ENCODE measurements at places on chromosomes 12 and 14.

- DNase-seq = no peak
Measured at GRCh38 chr14:75340921-75341320, 62.3 kb downstream of the FOS start.

DNA sequence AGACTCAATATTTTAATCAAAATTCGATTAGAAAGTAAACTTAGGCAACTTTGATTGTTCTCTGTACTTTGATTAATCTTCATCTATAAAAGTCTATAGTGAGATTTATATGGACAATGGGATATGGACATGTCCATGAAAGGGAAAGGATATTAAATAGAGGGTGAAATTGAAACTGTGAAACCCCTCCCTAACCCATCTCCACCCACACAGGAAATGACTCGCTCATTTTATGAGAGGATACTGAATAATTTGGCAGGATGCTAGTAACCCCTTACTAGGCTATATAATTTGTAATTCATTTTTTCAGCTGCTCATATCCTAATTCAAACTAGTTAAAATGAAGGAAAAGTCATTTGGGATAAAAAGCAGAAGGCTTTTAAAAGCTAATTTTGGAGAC is 328.0 kb upstream of the ATP2B1 start:
- no peak for DNase-seq

DNA sequence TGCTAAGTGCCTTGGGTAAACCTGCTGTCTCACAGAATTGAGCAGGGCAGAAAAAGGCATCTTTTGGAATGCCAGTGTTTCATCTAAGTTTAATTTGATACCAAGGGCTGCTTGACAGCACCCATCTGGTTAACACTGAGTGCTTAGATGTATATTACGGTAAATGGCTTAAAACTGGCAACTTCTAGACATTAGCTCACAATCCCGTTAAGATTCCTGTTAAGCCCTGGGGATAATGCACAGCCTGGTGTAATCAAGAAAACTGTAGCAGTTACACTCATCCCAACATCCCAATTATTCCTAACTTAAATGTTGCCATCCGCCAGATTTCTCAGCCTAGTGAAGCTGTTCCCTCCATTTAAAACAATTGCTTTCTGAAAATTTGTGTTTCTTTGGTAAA is 29.9 kb downstream of the PPFIBP1 start:
- DNase-seq = no peak

GRCh38 chr12:48419116-48419935 is 53.0 kb upstream of the ANP32D start:
- no peak for DNase-seq

DNA sequence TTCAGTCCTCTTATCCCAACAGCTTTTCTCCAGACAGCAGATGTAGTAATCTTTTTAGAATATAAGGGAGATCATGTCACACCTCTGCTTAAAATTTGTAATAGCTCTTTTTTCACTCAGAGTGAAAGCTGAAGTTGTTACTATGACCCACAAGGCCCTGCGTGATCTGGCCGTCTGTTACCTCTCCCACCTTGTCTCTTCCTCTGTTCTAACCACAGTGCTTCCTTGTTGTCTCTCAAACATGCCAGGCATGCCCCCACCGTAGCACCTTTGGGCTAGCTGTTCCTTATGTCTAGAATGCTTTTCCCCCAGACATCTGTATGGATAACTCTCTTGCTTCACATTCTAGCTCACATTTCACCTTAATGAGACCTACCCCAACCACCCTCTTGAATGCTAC is 6.5 kb downstream of the NECAP1 start:
- no peak for DNase-seq

GRCh38 chr12:2510045-2510444 is 284.7 kb upstream of the FKBP4 start:
- no peak for DNase-seq

- DNase-seq = no peak
Measured at GRCh38 chr12:131415781-131416180, 295.1 kb upstream of the SFSWAP start.

DNA sequence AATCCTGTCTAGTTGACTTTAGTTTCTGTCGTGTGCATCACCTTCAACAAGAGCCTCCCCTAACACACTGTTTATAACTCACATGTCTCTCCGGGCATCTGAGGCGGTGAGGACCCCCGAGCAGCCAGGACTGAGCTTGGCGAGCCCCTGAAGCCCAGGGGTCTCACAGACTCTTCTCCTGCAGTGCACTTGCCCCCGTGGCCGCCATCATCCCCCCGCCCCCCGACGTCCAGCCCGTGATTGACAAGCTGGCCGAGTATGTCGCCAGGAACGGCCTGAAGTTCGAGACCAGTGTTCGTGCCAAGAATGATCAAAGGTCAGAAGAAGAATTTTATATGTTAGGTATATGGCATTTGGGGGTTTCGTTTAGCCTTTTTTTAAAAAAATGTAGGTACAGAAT is 43.3 kb downstream of the SFSWAP start:
- no peak for DNase-seq

DNA sequence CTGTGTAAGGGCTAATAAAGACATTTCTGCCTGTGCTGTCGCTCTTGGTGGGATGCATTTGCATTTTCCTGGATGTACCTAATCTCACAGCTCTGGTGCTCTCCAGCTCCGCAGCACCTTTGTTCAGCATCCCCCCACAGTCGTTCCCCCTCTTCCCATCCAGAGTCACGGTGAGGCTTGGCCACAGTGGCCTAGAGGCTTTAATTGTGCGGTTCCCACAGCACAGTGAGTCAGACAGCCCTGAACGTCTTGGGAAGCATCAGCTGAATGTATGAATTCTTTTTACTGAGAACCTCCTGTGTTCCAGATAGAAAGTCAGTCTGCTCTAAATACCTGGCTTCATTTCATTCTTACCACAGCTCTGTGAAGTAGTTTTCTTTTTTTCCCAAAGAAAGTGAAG is 28.7 kb downstream of the MLXIP start:
- DNase-seq = no peak

- DNase-seq = no peak
Measured at GRCh38 chr12:21769307-21769706, 5.2 kb downstream of the KCNJ8 start.

GRCh38 chr14:86346818-86347384 is 817.0 kb downstream of the FLRT2 start:
- no peak for DNase-seq

- peak; percentile 16 for DNase-seq
Measured at GRCh38 chr12:70049596-70050360, 193.5 kb upstream of the CNOT2 start.

GRCh38 chr12:6570264-6570887 is 2.3 kb upstream of the NOP2 start:
- no peak for DNase-seq

- DNase-seq = no peak
Measured at GRCh38 chr14:22471545-22472121, 117.4 kb downstream of the DAD1 start.

- DNase-seq = peak; percentile 42
Measured at GRCh38 chr14:67269298-67270060, 28.2 kb downstream of the PALS1 start.

DNA sequence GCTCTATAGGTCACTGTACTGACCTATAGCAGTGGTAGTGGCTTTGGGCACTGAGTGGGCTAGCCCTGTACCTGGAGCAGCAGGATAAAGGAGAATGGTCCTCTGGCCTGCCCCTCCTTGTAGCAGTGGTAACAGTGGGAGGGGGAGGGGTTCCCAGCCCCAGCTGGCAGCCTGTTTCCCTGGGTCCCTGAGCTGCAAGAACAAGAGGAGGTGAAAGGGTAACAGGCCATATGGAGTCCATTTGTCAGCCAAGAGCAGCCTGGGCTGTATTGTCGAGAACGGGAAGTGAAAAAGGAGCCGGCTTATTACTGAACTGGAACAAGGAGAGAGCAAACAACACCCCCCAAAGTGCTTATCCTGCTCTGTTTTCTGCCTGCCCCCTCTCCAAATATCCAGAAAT is 73.8 kb upstream of the SRSF5 start:
- DNase-seq = no peak

DNA sequence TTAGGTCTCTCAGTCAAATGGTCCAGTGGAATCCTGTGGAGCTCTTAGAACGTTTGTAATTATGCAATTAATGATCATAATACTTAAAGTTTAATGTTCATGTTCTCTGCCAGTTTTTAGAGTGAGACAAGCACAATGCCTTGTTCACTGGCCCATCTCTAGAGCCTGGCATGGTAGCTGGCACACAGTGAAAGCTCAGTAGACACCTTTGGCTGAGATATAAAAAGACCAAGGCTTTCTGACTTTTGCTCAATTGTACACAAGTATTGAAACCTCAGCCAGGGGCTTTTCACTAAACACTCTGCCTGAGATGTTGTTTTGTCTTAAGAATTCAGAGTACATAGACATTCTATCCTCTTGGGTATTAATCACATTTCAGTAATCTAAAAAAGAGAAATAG is 241.8 kb upstream of the ATP2B1 start:
- no peak for DNase-seq

GRCh38 chr12:125683748-125684381 is 618.6 kb downstream of the AACS start:
- DNase-seq = no peak

GRCh38 chr14:105093431-105094192 is 28.4 kb upstream of the GPR132 start:
- peak; percentile 35 for DNase-seq

GRCh38 chr12:1978078-1978862 is 26.0 kb downstream of the DCP1B start:
- no peak for DNase-seq

DNA sequence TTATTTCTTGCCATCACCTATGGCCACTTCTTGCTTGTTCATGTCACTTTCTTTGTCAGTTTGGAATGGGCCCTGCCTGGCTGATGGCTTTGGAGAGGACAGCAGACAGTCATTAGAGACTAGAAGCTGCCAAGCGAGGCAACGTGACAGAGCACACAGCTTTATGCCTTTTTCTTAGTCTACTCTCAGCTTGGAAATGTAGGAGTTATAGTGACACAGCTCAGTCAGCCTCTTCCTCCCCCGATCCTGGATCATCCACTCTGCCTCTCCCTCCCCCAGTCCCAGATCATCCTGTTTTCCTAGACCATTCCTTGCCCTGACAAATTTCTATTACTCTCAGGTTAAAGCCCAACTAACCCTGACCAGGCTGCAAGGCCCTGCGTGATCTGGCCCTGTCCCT is 26.6 kb downstream of the ETV6 start:
- DNase-seq = no peak

- no peak for DNase-seq
Measured at GRCh38 chr14:97359341-97359740, 562.2 kb downstream of the VRK1 start.

- DNase-seq = no peak
Measured at GRCh38 chr14:87628780-87629179, 364.2 kb downstream of the GALC start.

GRCh38 chr12:89326239-89327040 is 25.9 kb downstream of the DUSP6 start:
- no peak for DNase-seq

DNA sequence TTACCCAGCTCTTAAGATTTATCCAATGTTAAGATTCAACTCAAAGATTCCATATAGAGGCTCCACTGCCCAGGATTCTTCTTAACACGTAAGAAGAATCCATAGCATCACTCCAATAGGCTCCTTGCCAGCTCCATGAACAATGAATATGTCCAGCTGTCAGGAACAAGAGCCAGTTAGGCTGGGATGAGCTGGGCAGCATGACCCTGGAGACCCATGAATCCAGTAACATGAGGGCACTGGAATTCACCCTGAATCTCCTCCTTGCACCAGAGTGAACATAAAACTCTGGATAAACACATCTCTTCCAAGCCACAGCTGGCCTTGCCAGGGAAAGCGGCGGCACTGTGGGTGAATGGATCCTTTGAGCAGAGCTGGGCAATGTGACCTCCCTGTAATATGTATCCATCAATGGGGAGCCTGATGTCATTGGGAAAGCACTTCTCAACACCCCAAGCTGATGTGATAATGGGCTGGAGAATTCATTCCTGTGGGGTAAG is 24.4 kb upstream of the TC2N start:
- DNase-seq = no peak

DNA sequence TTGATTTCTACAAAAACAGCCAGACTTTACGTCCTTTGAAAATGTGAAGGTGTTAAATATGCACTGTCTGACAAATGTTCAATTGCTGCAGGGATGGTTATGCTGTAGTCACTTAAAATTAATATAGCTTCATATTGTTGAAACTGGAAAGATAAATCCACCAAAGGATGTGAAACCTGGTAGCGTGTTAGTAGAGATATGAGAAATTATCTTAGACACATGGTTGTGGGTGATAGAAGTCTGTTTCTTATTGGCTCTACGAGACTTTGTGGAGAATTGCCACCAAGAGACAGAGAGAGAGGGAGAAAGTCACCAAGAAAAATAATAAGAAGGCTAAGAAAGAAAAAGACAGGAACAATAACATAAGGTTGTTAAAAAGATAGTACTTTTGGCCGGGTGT is 2.6 kb upstream of the CAPRIN2 start:
- no peak for DNase-seq

DNA sequence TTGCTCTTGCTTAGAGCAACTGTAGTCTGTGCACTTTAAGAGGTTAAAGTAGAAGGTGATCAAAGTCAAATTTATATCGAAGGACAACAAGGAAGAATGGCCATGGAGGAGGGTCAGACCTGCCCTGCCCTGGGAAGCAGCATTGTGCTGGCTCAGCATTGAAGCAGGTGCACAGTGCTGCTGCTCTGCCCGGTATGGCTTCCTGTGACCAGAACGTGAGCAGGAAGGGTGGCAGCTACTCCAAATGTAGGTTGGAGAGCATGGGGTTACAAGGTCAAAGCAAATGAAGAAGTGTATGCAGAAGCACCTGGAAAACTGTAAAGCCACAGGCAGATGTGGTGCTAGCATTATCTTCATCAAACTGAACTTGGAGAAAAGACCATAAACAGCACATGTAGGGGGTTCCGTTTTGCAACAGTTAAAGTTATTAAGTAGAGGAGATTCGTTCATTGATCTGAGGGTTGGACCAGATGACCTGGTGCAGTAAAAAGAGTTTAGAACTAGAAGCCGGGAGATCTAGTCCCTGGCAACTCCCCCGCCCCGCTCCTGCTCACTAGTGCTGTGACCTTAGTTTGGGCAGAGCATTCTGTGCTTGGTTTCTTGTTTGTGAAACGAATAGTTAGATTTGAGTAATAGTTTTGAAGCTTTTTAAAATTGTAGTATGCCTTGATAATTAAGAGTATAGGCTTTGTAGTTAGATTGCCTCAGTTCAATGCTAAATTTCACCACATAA is 84.2 kb downstream of the SCN8A start:
- no peak for DNase-seq

DNA sequence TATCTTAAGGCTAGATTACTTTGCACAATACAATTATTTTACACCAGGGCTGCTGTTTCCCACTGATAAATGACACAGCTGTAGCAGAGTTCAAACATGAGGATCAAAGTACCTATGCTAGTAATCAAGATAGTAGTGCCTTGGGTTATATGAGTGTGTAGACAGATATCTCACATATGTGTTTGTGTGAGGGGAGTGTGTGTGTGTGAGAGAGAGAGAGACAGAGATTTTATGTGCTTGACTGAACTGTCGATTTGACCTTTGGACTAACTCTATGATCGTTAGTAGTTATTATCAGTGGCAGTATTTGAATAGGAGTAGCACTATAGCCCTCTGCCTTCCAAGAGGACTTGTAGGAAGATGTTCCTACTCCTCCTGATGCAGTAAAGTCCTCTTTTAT is 15.5 kb downstream of the PLEKHA5 start:
- DNase-seq = no peak

GRCh38 chr12:77734214-77734883 is 96.3 kb upstream of the NAV3 start:
- DNase-seq = no peak

All from kidney epithelial cell (primary cell).